RWPE2 (cell line): ENCODE measurements at places on chromosomes 13 and 19.
A peak's percentile ranks its signal among the peaks of the same experiment; 100 is the strongest.

DNA sequence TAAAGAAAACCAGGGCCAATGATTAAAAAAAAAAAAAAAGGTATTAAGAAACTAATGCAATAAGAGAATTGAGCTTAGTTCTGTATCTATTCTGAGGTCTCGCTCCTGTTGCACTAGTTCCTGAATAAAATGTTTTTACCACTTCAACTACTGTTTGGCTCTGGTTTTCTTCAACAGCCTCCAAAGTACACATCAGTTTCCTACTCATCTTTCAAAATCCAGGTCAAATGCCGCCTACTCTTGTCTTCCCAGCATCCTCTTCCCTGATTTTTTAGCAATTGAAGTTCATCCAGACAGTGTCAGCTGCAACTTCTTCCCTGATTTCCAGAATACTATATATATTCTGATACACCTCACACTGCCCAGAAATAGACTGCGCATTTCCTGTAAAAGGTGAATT is 1.4 kb upstream of the RCBTB1 start:
- no peak for DNase-seq
- no peaks in the 10 kb centered on the region for H3K27me3 ChIP-seq
- no peak overlapping the region for H3K4me3 ChIP-seq
- peak overlapping the region; percentile 68 for H3K27ac ChIP-seq
- no peaks in the 10 kb centered on the region for H3K36me3 ChIP-seq

DNA sequence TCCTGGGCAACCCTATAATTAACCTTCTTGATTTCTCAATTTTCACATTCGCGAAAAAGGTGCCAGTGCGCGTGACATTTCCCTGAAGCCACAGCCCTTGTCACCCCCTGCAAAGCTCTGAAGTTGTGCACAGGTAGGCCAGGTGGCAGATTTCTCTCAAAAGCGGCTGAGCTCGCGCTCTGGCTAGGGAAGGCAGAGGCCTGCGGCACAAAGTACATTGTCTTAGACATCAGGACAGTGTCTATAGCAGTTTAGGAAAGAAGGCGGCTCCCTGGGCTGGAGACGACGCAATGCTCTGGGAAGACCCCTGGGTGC is 42.9 kb upstream of the ZNF14 start:
- no peak overlapping the region for H3K27ac ChIP-seq
- DNase-seq: no peak
- H3K4me3 ChIP-seq: peak overlapping the region; percentile 49
- peaks cover 16% of the 10 kb centered on the region; the same call in 1 of the 2 replicates for H3K36me3 ChIP-seq
- no peaks in the 10 kb centered on the region for H3K27me3 ChIP-seq
- H3K4me1 ChIP-seq: no peaks in the 10 kb centered on the region

DNA sequence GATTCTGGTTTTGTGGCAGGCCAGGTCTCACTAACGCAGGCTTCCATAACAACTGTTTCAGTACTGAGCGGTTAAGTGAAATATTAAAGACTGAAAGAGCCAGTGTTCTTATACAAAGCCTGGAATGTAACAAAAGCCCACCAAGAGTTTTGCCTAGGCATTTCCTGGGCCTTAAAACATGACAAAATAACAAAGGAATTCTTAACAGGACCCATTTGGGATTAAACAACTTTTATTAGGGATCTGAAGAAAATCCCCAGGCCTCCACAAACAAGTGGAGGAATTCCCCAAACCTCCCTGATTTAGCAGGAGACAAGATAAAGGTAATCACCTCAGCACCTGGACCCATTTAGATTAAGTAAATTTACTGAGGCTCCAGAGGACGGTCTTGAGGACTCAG is 799.7 kb upstream of the SPRY2 start:
- no peak for DNase-seq
- H3K27ac ChIP-seq: no peak overlapping the region
- no peaks in the 10 kb centered on the region for H3K4me1 ChIP-seq

- no peaks in the 10 kb centered on the region for H3K27me3 ChIP-seq
- H3K4me1 ChIP-seq: no peaks in the 10 kb centered on the region
- H3K27ac ChIP-seq: no peak overlapping the region
- no peak overlapping the region for H3K4me3 ChIP-seq
These were observed 1726.0 kb downstream of the EFNB2 start for GRCh38 chr13:104809483-104809882.

- no peaks in the 10 kb centered on the region; the same call in 1 of the 2 replicates for H3K36me3 ChIP-seq
- H3K4me3 ChIP-seq: no peak overlapping the region
- H3K27me3 ChIP-seq: no peaks in the 10 kb centered on the region
- H3K27ac ChIP-seq: no peak overlapping the region
These were observed 9.7 kb downstream of the RASA3 start for GRCh38 chr13:114122591-114123211.

- H3K27me3 ChIP-seq: no peaks in the 10 kb centered on the region
- H3K27ac ChIP-seq: peak overlapping the region; percentile 57
- peak overlapping the region; percentile 89 for H3K4me3 ChIP-seq
- H3K4me1 ChIP-seq: no peaks in the 10 kb centered on the region
These were observed 688 bp downstream of the ZNF606 start for GRCh38 chr19:58001895-58002369.

DNA sequence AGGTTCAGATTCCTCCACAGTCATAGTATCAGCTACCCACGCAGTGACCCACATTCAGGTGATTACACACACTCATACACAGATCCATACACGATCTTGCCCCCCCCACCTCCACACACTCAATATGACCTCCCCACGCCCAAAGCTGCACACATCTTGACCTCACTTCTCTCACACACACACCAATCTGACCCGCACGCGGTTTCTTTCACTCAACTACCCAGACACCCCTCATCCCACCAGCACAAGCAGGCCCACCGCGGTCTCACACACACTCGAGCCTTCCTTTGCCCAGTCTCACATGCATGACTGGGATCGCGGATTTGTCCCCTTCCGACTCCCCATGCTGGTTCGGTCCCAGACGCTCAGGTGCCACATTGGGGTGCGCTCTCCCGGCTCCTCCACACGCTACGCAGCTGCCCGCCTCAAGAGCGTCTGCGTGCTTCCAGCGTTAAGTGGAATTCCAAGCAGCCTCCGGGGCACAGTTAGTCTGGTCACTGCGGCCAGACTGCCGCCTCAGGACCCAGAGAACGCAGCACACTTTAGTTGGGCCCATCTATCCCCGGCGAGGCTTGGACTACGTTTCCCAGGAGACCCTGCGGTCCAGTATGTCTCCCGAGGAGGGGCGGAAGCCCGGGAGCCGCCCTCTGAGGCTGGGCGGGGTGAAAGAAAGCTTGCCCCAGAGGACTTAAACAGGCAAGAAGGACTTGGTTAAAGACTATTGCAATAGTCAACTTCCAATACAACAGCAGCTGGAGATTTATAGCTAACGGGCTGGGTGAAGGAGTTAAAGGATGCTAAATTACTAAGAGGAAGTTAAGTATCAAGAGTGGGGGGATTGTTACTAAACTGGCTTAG is 746 bp upstream of the ZNF345 start:
- H3K27me3 ChIP-seq: no peaks in the 10 kb centered on the region
- peak overlapping the region; percentile 71 for H3K27ac ChIP-seq
- peak overlapping the region; percentile 73 for H3K4me3 ChIP-seq
- H3K36me3 ChIP-seq: peaks cover 36% of the 10 kb centered on the region

DNA sequence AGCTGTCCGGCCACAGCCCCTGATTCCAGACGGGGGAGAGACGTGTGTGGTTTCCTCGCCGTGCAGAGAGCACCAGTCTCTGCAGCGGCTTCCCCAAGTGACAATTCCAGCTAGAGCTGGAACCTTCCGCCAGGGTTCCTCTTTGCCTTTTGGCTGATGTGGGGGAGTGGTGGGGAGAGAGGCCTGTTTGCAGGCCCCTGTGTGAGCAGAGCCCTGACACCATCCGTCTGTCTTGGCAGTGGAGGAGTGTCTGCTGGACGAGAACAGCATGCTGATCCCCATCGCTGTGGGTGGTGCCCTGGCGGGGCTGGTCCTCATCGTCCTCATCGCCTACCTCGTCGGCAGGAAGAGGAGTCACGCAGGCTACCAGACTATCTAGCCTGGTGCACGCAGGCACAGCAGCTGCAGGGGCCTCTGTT is 25.0 kb downstream of the LAMP1 start:
- no peak for DNase-seq
- no peaks in the 10 kb centered on the region for H3K4me1 ChIP-seq
- peaks cover 38% of the 10 kb centered on the region for H3K36me3 ChIP-seq
- no peak overlapping the region for H3K4me3 ChIP-seq

GRCh38 chr19:20863176-20863575 is 59.9 kb upstream of the ZNF85 start:
- H3K4me3 ChIP-seq: no peak overlapping the region
- no peak overlapping the region for H3K27ac ChIP-seq
- no peak for DNase-seq
- H3K27me3 ChIP-seq: no peaks in the 10 kb centered on the region
- no peaks in the 10 kb centered on the region for H3K36me3 ChIP-seq

DNA sequence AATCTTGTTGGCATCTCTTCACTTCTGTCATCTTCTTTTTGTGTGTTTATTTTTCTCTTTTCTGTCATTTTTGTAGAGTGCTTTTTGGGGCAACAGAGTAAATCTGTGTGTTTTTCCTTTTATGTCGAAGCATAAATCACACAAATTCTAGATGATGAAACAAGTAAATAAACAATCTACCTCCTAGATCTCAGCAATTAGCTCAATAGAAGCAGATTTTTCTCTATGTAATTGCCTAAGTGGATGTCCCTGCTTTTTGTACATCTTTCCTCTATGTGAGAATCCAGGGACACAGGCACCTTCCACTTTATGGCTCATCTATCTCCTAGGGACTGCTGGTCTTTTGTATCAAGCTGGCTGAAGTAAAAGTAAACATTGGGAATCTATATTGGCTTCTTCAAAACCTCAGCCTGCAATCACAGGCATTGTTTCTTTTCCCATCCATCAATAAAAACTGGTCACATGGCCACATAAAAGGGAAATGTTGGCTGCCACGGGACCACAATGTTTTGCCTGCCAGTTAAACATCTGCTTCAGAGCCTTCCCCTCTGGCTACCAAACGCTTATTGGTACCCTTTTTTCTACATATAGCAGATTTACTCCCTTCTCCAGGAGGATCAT is 323.8 kb downstream of the LMO7 start:
- no peak for DNase-seq
- no peak overlapping the region for H3K4me3 ChIP-seq
- H3K4me1 ChIP-seq: no peaks in the 10 kb centered on the region
- H3K36me3 ChIP-seq: no peaks in the 10 kb centered on the region

- H3K4me3 ChIP-seq: no peak overlapping the region
- no peak overlapping the region for H3K27ac ChIP-seq
- H3K4me1 ChIP-seq: no peaks in the 10 kb centered on the region
- H3K27me3 ChIP-seq: no peaks in the 10 kb centered on the region
These were observed 16.0 kb downstream of the MAG start for GRCh38 chr19:35307931-35308330.

DNA sequence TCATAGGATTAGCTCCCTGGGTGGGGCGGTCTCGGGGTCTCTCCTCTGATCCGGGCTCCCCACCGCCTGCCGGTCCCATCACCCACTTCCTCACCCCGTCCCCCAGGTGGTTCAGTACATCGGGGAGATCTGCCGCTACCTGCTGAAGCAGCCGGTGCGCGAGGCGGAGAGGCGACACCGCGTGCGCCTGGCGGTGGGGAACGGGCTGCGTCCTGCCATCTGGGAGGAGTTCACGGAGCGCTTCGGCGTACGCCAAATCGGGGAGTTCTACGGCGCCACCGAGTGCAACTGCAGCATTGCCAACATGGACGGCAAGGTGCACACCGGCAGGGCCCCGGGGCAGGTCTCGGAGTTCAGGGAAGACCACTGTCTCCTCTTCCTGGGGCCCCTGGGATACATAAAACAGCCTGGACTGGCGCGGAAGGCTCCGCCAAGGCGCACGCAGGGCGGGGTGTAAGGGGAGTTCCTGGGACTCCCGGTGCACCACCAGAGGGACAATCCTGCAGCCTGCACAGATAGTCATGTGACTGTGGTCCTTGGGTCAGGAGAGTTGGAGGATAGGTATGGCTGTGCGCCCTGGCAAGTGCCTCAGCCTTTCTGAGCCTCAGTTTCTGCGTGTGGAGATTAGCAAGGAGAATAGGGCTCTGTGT is 14.2 kb upstream of the PGLS start:
- H3K4me1 ChIP-seq: no peaks in the 10 kb centered on the region
- DNase-seq: no peak

- no peaks in the 10 kb centered on the region for H3K36me3 ChIP-seq
- H3K27me3 ChIP-seq: no peaks in the 10 kb centered on the region
- no peaks in the 10 kb centered on the region for H3K4me1 ChIP-seq
- no peak overlapping the region for H3K4me3 ChIP-seq
- no peak for DNase-seq
These were observed 99.5 kb downstream of the KDM4B start for GRCh38 chr19:5068233-5069072.

DNA sequence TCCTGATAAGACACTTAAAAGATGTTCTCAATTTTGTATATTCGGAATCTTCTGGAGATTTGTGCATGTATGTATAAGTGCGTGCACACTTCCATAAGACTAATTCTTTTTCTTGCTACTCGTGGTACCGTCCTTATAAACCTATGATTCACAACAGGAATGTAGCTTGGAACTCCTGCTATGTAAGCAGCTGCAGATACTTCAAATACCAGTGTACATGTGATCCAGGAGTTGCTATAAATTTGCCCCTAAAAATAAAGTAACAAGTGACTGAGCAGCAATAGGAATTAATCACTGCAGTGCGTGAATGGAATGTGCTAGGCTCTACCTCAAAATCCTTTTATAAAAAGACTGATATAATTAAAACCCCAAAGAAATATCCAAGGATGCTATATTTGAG is 214.9 kb downstream of the KLF5 start:
- DNase-seq: no peak
- no peaks in the 10 kb centered on the region for H3K36me3 ChIP-seq
- H3K4me3 ChIP-seq: no peak overlapping the region
- no peaks in the 10 kb centered on the region for H3K27me3 ChIP-seq

- peaks cover 78% of the 10 kb centered on the region for H3K27me3 ChIP-seq
- H3K4me1 ChIP-seq: no peaks in the 10 kb centered on the region
- H3K4me3 ChIP-seq: no peak overlapping the region
- no peak for DNase-seq
- no peak overlapping the region for H3K27ac ChIP-seq
These were observed 1.5 kb upstream of the SOX1 start for GRCh38 chr13:112065521-112065866.

GRCh38 chr13:61880578-61881283 is 465.1 kb upstream of the PCDH20 start:
- no peaks in the 10 kb centered on the region for H3K4me1 ChIP-seq
- no peak overlapping the region for H3K27ac ChIP-seq
- DNase-seq: no peak
- H3K27me3 ChIP-seq: peaks cover 6% of the 10 kb centered on the region
- no peak overlapping the region for H3K4me3 ChIP-seq
- H3K36me3 ChIP-seq: no peaks in the 10 kb centered on the region

DNA sequence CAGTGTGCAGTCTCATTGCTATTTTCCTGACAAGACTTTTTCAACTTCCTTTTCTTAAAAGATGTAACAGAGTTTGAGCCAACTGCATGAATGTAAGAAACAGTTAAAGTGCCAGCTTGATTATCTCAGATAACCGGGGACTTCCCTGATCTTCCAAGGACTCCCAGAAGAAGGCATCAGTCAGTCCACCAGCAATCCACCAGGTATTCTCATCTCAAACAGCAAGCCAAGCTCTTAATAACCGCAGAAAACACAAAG is 350.1 kb downstream of the LIG4 start:
- no peak overlapping the region for H3K4me3 ChIP-seq
- no peaks in the 10 kb centered on the region for H3K4me1 ChIP-seq
- H3K27me3 ChIP-seq: peaks cover 54% of the 10 kb centered on the region
- no peak overlapping the region for H3K27ac ChIP-seq
